ENCODE measurements at places on chromosomes 4 and X.
A peak's percentile ranks its signal among the peaks of the same experiment; 100 is the strongest.

DNA sequence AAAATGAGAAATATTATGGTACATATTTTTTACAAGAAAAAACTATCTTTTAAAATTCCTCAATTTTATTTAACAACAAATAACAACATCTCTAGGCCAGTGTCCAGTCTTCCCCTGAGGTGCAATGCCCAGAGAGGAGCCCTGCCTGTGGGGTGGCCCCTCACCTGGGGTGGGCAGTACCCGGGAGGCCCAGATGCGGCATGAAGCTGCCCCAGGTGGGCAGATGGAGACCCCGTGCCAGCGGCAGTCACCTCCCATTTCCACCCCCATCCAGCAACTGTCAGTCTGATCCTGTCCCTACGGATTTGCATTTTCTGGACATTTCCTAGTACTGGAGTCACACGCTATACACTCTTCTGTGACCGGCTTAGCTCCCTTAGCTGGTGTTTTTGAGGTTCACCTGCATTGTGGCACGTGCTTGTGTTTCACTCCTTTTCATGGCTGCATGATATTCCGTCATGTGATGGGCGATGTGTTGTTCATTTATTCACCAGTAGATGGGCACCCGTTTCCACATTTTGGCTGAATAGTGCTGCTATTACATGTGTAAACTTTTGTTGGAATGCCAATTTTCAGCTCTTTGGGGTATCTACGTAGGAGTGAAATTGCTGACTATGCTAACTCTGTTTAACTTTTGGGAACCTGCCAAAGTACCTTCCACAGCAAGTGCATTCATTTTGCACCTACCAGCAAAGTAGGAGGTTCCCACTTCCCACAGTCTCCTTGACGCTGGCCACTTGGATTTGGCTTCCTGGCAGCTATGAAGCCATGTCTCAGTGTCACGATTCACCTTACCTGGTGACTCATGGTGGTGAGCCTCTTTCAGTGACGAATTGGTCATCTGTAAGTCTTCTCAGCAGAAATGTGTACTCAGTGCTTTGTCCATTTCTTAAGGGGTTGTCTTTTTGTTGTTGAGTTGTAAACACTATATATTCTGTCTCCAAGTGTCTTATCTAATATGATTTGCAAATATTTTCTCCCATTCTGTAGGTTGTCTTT, 11.7 kb upstream of the MAEA start:
- no peak for DNase-seq

DNA sequence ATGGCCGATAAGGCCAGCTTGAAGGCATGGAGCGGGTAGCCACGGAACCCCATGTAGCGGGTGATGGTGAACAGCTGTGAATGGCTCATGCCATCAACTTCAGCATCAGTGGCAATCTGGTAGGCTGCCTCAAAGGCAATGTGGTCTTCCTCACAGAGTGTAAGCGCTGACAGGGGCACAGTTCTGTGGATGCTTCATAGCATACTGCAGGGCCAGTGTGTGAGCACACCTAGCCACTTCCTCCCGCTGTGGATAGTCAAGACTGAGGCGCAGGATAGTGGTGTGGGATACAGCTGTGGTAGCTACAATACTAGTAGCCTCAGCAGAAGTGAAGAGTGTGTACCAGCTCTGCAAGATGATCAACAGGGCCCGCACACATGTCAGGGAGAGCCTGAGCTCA, 40.5 kb downstream of the C4orf33 start:
- no peak for DNase-seq

DNA sequence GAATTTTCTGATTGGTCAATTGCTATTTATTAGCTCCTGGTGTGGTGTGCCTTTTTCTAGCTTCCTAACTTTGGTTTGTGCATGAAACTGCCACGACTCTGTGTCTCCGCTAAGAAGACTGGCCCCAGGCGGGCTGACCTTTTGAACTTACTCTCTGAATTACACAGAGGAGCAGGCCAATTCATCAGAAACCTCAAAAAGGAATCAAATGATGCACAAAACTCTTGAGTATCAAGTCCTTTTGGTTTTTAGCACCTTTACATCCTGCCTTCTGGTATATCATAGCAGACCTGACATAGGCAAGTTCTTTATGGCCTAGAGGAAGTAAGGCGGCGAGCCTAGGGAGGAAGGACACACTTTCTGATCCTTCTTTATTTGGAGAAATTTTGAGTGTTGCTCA, 17.6 kb downstream of the TKTL1 start:
- no peak for DNase-seq

- no peak for DNase-seq
These were observed 39.5 kb downstream of the WDR1 start for GRCh38 chr4:10077076-10077475.

DNA sequence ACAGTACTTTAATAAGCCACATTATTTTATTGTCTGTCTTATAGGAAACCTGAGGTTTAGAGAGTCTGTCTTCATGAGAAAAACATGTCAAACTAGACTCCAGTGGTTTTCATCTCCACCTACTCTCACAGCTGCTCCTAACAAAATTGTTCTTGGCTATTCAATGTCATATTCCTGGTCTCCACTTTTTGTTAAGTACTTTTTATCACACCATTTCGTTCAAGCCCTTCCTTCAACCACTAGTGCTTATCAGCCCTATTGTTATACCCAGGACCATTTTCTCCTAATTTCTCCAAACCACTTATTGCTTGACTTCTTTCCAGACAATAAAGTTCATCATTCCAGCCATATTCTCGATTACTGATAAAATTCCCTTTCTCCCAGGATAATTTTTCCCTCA, 1674.3 kb upstream of the AGA start:
- DNase-seq, result no peak

- no peak for DNase-seq
These were observed 8.4 kb upstream of the VSIG1 start for GRCh38 chrX:108036298-108036973.

GRCh38 chr4:1211891-1212545, 36.9 kb downstream of the CTBP1 start:
- peak; percentile 76 for DNase-seq

DNA sequence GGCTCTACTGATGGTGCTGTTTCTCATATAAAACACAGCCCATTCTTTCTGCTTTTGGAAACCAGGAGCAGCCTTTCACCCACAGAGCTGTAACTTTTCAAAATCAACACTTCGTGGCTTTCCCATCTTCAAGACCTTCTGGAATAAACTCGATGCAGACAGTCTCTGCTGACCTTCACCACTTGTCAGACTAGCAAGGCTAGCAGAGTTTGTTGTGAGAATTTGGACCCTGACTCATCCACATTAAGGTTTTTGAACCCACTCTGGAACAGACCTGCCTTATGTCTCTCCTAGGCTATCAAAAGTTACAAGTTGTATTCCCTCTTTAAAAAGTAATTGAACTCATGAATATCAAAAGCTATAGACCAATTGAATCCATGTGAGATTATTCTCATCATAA, 88.6 kb downstream of the MAML3 start:
- no peak for DNase-seq

GRCh38 chrX:148314876-148315275, 185.5 kb upstream of the AFF2 start:
- DNase-seq, result no peak

- DNase-seq, result no peak
These were observed 257.0 kb upstream of the AGTR2 start for GRCh38 chrX:115913575-115913974.

DNA sequence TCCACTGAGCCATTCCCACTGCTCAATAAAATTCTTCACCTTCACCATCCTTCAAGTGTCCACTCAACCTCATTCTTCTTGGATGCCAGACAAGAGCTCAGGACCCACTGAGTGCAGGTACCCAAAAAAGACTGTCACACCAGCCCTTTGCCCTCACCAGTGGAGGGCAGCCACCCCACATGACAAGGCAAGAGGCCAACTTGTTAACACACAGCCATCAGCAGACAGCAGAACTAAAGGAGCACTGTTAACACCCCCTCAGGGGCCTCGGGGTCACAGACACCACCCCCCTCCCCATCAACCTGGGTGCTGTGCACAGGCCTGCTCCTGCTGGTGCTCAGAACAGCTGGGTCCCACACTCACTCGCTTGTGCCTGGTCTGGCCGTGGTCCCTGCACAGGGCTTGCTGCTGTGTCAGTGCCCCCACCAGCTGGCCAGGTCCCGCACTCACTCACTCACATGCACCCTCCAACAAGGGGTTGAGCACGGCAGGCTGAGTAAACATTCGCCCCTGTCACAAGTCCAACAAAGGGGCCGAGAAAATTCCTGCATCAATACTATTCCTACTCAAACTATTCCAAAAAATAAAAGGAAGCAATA, 54.1 kb downstream of the ATRX start:
- DNase-seq, result no peak

DNA sequence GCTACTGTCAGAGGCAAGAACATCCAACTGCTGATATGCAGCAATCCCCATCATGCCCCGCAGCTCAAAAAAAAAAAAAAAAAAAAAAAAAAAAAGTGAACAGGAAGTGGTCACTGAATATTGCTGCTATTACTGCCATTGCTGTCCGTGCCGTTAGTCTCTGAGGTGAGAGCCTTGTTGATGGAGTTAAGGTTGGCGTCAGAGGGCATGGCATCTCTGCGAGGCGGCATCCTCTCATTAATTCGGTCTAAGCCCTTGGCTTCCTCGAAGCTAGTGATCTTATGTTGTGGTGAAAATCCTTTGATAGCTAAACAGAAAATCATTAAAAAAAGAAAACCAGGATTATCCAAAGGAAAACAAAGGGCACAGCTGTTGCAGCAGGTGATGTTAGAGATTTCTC, 321.6 kb downstream of the PPP3CA start:
- no peak for DNase-seq
